ENCODE measurements at places on chromosomes 6 and 20.

DNA sequence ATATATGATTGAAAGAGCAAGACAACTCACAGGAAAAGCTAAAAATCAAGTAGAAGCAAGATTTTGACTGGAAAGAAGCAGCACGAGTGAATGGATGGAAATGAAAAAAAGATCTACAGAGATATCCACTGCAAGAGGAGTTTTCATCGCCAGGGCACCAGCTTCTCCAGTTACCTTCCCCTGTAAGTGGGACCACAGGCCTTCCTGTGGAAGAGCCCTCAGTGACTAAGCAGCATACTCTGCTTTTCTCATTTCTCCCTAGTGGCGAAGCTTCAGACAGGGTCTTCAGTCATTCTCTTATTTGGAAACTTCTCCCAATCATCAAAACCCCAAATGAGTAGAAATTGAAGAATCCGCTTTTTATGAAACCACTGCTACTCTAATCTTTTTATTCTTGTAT lies 40.5 kb downstream of the ADGRB3 start:
- DNase-seq, result no peak

GRCh38 chr6:741410-742339 lies 48.7 kb upstream of the EXOC2 start:
- DNase-seq, result no peak

DNA sequence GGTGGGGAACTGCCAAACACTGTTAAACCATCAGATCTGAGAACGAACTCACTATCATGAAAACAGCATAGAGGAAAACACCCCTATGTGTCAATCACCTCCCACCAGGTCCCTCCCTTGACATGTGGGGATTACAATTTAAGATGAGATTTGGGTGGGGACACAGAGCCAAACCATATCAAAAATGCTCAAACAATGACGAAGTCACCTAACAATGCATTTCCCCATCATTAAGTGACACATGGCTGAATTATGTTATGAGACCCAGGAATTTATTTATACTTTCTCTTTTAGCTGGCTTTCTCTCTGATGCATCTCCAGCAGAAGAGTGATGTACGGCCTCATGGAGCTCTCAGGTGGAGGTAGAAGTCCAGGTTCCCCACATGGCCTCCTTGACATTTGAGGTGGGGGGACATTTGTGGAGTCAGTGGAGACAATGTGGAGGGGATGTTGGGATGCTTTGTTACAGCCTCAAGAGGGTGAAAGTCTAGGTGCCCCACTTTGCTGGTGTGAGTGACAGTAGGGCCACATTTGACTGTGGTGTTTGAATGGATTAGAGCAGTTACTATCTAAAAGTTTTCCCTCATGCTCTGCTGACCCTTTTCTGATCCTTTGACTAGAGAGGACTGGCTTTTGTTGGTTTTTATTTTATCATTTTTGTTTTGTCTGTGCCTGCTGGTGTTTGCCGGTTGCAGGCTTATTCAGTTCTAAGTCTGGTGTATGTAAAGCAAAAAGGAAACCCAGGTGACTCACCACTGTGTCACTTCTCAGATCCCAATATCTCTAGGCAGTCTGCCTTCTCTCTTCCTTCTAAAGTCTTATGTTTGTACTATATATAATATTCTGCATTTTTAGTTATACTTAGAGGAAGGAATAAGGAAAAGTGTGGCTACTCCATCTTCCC lies 18.5 kb upstream of the DCBLD1 start:
- no peak for DNase-seq

GRCh38 chr6:100228437-100228833 lies 234.4 kb upstream of the MCHR2 start:
- DNase-seq, result no peak

DNA sequence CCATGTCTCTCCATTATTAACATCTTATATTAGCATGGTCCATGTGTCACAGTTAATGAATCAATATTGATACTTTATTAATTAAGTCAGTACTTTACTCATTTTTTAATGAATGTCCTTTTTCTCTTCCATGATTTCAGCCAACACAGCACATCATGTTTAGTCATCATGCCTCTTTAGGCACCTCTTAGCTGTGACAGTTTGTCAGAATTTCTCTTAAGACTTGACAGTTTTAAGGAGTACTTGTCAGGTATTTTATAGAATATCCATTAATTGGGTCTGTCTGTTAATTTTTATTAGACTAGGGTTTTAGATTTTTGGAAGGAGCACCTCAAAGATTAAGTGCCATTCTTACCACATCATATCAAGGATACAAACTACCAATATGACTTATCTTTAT lies 729.4 kb downstream of the HACE1 start:
- DNase-seq, result no peak

- DNase-seq, result no peak
Observed at GRCh38 chr6:144156338-144156737, 6.0 kb downstream of the STX11 start.

DNA sequence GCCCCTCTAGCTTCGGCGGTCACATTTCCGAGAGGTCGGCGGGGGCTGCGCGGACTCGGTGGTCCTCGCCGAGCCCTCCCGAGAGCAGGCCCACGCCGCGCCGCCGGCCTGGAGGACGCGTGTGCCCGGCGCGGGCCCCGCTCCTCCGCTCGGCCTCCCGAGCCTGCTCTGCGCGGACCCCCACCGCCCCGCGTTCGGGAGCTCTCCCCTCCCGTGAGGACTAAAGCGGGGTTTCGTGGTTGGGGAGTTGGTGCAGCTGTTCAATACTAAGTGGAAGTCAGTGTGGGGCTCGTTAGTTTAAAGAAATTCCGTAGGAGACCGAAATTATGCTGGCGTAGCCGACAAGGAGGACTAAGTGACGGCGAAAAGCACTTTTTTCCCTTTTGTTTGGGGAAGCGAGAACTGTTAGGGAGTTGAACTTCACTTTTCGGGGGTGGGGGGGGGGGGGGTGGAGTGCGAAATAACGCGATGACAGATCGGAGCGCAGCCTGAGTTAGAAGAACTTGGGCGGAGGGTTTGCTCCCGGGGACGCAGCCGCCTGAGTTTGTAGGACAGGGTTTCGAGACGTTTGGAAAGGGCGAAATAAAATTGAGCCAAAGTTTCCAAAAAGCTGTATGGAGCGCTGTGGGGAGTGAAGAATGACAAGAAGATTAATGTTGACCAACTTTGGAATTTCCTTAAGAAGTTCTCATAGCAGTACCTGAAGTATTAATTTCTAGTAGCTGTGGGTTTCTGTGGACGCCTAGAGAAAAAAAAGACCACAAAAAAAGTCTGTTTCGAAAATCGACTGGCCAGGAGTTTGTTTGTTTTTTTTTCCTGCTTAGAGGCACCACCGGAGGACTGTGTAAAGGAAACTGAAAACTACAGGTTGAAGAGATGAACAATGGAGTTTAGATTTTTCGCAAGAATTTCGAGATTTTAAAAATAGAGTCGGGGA lies 1.4 kb downstream of the QKI start:
- no peak for DNase-seq

- no peak for DNase-seq
Observed at GRCh38 chr20:11935212-11936154, 17.8 kb downstream of the BTBD3 start.

GRCh38 chr6:43687437-43688347 lies at the start of gene MRPS18A:
TSS of gene MRPS18A (minus strand) at chr6:43687791. CDS start at chr6:43687779, 12 bp downstream.
- peak; percentile 50 for DNase-seq

GRCh38 chr20:62376112-62377063 lies 9.3 kb upstream of the LAMA5 start:
- no peak for DNase-seq

DNA sequence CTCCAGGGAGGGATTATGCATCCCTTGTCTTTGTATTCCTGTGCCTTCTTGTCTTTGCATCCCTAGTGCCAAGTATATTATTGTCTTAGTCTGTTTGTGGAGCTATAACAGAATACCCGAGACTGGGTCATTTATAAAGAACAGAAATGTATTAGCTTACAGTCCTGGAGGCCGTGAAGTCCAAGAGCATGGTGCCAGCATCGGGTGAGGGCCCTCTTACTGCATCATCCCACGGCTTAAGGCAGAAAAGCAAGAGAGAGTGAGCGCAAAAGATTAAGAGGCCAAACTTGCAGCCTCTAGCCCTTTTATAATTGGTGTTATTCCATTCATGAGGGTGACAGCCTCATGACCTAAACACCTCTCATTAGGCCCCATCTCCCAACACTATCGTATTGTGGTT lies 8.4 kb upstream of the IGF2R start:
- no peak for DNase-seq

- peak; percentile 51 for DNase-seq
Observed at GRCh38 chr6:34027445-34027936, 118.4 kb downstream of the GRM4 start.

DNA sequence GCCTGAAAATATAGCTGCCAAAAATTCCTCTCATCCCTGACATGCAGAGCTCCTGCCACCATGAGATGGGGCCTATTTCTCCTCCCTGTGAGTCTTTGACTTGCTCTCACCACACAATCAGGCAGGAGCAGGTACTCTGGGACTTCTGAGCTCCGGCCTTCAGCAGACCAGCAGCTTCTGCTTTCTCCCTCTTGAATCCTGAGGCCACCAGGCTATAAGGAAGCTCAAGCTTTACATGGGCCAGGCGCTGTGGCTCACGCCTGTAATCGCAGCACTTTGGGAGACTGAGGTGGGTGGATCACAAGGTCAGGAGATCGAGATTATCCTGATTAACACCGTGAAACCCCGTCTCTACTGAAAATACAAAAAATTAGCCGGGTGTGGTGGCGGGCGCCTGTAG lies 238.7 kb upstream of the RREB1 start:
- DNase-seq, result no peak

- DNase-seq, result peak; percentile 20
Observed at GRCh38 chr6:110180228-110181008, at the start of gene CDC40. TSS of gene CDC40 (plus strand) at chr6:110180427. CDS start at chr6:110180445, 18 bp downstream.

- DNase-seq, result no peak
Observed at GRCh38 chr20:5745416-5746030, 4.7 kb upstream of the SHLD1 start.

GRCh38 chr6:102149191-102149590 lies 755.7 kb downstream of the GRIK2 start:
- no peak for DNase-seq

GRCh38 chr20:56554869-56555268 lies 21.8 kb downstream of the FAM209B start:
- no peak for DNase-seq

DNA sequence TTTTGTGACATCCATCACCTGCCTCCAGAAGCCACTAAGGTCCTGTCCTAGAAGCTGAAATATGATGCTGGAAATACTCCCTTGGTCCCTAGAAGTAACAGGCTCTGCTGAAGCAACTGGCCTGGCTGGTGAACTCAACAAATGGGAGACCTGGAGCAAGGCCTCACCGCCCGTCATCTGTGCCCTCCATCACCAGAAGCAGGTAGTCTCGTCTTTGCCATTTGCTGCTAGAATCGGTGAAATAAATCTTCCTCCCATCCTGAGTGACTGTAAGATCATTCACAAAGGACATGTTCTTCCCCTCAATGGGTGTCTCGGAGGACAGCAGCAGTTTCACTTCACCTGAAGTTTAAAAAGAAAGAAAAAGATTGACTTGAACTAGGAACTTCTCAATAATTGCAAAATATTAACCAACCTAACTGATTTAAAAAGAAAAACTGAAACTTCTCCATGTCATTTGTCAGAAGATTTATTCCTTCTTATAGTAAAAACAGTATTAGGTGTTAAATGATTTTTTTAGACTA lies 21.0 kb downstream of the CST7 start:
- DNase-seq, result no peak

DNA sequence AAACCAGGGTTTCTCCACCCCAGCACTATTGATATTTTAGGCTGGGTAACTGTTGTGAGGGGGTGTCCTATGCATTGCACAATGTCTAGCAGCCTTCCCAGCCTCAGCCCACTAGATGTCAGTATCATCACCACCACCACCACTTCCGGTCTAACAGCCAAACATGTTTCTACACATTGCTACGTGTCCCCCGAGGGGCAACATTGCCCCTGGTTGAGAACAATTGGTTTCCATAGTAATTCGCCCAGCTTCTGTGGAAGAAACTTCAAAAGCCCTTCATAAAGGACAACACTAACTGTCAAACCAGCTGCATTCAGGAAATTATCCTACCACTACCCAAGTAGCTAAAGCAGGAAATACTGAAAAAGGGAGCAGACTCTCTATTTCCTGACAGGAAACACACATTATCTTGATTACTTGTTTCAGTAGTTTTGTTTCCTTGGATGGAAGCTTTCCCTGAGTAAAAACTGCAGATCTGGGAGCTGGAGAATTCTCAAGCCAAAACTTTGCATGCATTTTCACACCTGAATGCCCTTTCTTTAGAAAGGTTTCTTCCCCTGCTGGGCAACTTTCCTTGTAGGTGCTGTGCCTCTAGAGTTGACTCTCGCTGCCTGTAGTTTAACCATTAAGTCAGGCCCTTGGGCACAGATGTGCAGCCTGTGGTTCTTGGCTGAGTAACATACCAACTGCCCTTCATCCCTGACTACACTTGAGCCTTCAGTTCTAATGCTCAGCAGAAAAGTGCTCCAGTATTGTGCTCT lies 23.6 kb downstream of the PKHD1 start:
- DNase-seq, result peak; percentile 31
